Colonic mucosa (tissue), 4 donors: ENCODE measurements at places on chromosomes 6 and 20. TPM values are rescaled to one million over a fixed set of nuclear protein-coding genes. Genes with fewer than 3 reads are reported as not detected.

- DNase-seq: peak; percentile 80
- H3K27me3 ChIP-seq: peaks cover 8% of the 10 kb centered on the region
Observed at GRCh38 chr20:45470262-45470931, 844 bp downstream of the WFDC2 start.

DNA sequence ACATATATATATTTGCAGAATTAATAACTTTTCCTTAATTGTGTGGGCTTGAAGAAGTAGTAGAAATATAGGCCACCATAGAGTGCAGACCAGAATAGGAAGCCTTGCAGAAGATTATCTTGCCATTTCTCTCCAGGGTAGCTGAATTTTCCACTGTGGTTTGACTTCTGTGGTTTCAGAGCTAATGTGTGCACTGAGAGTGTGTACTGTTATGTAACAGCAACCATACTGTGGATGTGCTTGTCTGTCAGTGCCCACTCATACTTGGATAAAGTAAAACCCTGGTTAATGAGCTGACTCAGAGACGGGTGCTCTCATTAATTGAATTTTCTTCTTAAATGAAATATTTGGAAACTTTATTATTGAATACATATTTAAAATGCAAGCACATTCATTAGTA lies 57.2 kb downstream of the CEP43 start:
- no peak overlapping the region for H3K27ac ChIP-seq
- H3K4me1 ChIP-seq: no peaks in the 10 kb centered on the region
- no peaks in the 10 kb centered on the region for H3K36me3 ChIP-seq
- no peak overlapping the region for H3K4me3 ChIP-seq

- no peaks in the 10 kb centered on the region for H3K36me3 ChIP-seq
- peak; percentile 35 for DNase-seq
- H3K27ac ChIP-seq: peak within 1 kb of the TSS; percentile 83
- peaks cover 17% of the 10 kb centered on the region for H3K27me3 ChIP-seq
Observed at GRCh38 chr20:3407040-3407770, at the start of gene DNAAF9. Gene DNAAF9 (minus strand): TSS chr20:3407669. CDS start chr20:3407557, 112 bp downstream.

DNA sequence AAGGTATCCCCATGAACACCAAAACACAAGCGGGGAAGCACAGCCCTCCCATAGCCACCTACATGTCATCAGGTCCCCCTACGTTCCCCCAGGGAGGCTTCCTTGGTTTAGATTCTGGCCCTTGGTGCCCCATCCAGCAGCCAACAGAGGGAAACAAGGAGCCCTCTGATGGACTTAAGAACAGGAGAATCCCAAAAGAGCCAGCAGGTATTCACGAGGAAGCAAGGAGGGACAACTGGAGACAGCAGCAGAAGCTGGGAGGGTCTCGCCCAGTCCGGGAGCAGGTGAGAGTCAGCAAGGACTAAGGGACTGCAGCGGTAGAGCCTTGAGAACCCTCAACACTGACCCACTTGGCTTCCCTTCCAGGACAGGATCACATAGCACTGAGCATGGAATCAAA lies 58.4 kb upstream of the TOP1 start:
- H3K27me3 ChIP-seq: no peaks in the 10 kb centered on the region
- peak; percentile 15 for DNase-seq
- no peak overlapping the region for H3K27ac ChIP-seq
- H3K4me1 ChIP-seq: no peaks in the 10 kb centered on the region
- no peaks in the 10 kb centered on the region for H3K36me3 ChIP-seq
- H3K4me3 ChIP-seq: no peak overlapping the region

- H3K27ac ChIP-seq: no peak overlapping the region
- H3K4me1 ChIP-seq: no peaks in the 10 kb centered on the region
- no peak overlapping the region for H3K4me3 ChIP-seq
- H3K36me3 ChIP-seq: no peaks in the 10 kb centered on the region
- H3K27me3 ChIP-seq: no peaks in the 10 kb centered on the region
- no peak for DNase-seq
Observed at GRCh38 chr6:7410851-7411250, 21.2 kb downstream of the RIOK1 start.

DNA sequence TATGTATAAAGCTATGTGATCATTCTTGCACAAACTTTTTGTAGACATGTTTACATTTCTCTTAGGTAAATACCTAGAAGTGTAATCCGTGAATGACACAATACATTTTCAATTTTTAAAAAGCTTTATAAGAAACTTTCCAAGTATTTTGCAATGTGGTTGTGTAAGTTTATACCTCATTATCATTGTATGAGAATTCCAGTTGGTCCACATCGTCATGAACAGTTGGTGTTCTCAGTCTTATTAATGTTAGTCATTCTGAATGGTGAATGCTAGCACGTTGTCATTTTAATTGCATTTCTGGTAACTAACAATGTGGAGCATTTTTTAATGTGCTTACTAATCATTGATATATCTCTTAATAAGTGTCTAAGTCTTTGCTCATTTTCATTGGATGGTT lies 116.5 kb upstream of the F13A1 start:
- no peak overlapping the region for H3K27ac ChIP-seq
- H3K4me3 ChIP-seq: no peak overlapping the region
- no peaks in the 10 kb centered on the region for H3K27me3 ChIP-seq
- DNase-seq: no peak
- no peaks in the 10 kb centered on the region for H3K36me3 ChIP-seq
- H3K4me1 ChIP-seq: no peaks in the 10 kb centered on the region

- H3K4me1 ChIP-seq: no peaks in the 10 kb centered on the region
- no peak overlapping the region for H3K4me3 ChIP-seq
- no peaks in the 10 kb centered on the region for H3K36me3 ChIP-seq
- no peak overlapping the region for H3K27ac ChIP-seq
- no peaks in the 10 kb centered on the region for H3K27me3 ChIP-seq
Observed at GRCh38 chr6:83092756-83093399, 25.4 kb downstream of the DOP1A start.

DNA sequence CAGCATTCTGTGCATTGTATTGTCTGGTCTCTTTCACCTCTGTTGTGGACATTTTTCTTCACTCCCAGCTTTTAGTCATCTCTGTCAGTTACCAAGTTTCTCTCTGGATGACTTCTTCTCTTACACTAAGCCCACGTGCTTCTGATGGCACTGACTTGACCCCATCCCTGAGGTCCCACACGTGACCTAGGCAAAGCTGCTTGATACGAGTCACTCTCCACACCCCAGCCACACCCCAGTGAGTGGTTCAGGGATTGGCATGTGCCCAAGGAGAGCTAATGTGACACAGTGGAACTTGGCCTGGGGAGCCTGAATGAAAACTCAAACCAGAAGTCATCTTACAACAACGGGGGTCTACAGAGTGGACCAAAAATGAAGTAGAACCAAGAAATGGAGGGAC lies 32.2 kb downstream of the HTR1E start:
- no peaks in the 10 kb centered on the region for H3K27me3 ChIP-seq
- no peak overlapping the region for H3K4me3 ChIP-seq
- H3K36me3 ChIP-seq: no peaks in the 10 kb centered on the region
- H3K27ac ChIP-seq: no peak overlapping the region

DCDC2 gene
- 3.3 TPM for total RNA-seq

GRCh38 chr20:50280851-50281655 lies 90.4 kb downstream of the CEBPB start:
- H3K27ac ChIP-seq: no peak overlapping the region
- no peaks in the 10 kb centered on the region for H3K4me1 ChIP-seq
- DNase-seq: no peak
- no peak overlapping the region for H3K4me3 ChIP-seq
- no peaks in the 10 kb centered on the region for H3K36me3 ChIP-seq
- no peaks in the 10 kb centered on the region for H3K27me3 ChIP-seq

TXLNB gene
- 0.29 TPM for total RNA-seq

EEF1A2 gene
- 3.2 TPM for total RNA-seq

SLC22A2 gene
- not detected for total RNA-seq

DNA sequence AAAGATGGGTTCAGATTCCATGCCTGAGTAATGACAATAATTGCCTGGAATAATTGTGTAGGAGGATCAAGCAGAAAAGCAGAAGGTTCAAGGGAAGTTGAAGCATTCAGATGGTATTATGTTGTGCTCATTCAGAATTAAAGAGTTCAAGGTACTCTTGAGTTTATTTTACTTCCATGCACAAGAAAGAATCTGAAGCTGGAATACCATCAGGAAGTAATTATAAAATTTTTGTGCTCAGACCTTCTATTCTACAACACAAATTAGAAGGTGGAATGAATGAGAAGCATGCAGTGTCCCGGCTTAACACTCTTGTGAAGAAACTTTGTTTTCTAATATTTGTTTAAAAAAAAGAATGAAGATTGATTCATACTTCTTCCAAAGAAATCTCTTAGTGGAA lies 139.4 kb upstream of the ENPP5 start:
- no peak for DNase-seq
- H3K4me1 ChIP-seq: no peaks in the 10 kb centered on the region
- H3K4me3 ChIP-seq: no peak overlapping the region

DNA sequence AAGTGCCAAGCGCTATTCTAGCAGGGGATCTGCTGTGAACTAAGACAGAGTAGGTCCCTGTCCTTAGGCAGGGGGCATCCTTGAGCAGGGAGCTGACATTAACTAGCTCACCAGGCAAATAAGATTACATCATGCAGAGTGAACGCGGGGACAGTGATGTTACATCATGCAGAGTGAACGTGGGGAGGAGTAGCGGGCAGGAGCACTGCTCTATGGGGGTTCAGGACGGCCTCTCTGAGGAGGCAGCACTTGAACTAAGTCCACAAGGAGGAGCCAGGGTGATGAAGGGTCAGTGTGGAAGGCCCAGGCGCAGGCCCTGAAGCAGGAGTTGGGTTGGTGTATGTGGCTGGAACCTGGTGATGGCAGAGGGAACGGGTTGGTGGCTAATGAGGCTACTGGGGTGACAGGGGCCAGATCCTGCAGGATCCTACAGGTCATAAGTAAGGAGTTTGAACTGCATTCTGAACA lies 38.7 kb downstream of the KAT14 start:
- H3K36me3 ChIP-seq: no peaks in the 10 kb centered on the region
- no peaks in the 10 kb centered on the region for H3K27me3 ChIP-seq
- H3K4me1 ChIP-seq: no peaks in the 10 kb centered on the region
- no peak overlapping the region for H3K4me3 ChIP-seq
- H3K27ac ChIP-seq: no peak overlapping the region
- DNase-seq: no peak

- H3K27ac ChIP-seq: no peak overlapping the region
- H3K27me3 ChIP-seq: no peaks in the 10 kb centered on the region
- H3K4me1 ChIP-seq: no peaks in the 10 kb centered on the region
- DNase-seq: no peak
Observed at GRCh38 chr20:64152906-64153305, 11.3 kb upstream of the MYT1 start.

- DNase-seq: no peak
- no peak overlapping the region for H3K27ac ChIP-seq
- H3K36me3 ChIP-seq: peaks cover 41% of the 10 kb centered on the region
- H3K4me1 ChIP-seq: no peaks in the 10 kb centered on the region
- H3K4me3 ChIP-seq: no peak overlapping the region
- no peaks in the 10 kb centered on the region for H3K27me3 ChIP-seq
Observed at GRCh38 chr20:49228676-49229075, 9.5 kb downstream of the DDX27 start.

MYT1 gene
- total RNA-seq: 0.19 TPM

GRCh38 chr6:28884423-28885131 lies 39.2 kb downstream of the TRIM27 start:
- no peak overlapping the region for H3K4me3 ChIP-seq
- no peak overlapping the region for H3K27ac ChIP-seq
- no peaks in the 10 kb centered on the region for H3K27me3 ChIP-seq
- no peak for DNase-seq
- no peaks in the 10 kb centered on the region for H3K36me3 ChIP-seq
- H3K4me1 ChIP-seq: no peaks in the 10 kb centered on the region

DNA sequence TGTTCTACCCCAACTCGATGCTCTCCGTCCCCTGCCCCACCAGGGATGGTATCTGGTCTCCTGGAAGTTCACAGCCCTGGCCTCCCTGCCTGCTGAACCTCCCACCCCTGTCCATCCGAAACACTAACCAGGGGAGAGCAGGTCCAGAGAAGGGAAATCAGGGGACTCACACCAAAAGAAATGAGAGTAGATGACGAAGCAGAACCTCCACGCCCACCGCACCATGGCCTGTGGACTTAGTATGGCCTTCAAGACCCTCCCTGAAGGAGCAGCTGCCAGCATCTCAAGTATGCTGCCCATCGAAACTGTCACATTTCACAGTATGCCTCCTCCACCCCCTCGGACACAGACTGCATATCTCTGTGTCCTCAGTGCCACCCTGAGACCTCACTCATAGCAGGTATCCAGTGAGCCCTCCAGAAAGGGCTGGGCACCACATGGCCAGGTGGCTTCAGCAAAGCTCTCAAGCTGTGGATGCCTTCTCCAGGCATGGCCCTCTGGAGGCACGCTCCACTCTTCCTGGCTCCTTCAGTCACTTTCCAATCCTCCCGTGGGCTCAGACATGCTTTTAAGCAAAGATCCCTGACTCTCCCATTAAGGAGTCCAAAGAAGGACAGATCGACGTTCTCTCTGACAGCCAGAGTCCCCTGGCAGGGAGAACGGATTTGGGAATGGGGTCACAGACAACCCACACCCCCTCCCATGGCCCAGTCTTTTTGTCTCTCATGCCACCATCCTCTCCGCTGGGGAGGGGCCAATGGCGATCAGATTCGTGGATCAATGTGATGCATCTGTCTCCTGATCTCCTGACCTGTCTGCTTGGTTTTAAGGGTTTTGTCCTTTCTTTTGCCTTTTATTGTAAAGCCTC lies 158.4 kb downstream of the ANKRD60 start:
- H3K36me3 ChIP-seq: no peaks in the 10 kb centered on the region
- H3K4me3 ChIP-seq: no peak overlapping the region
- no peak overlapping the region for H3K27ac ChIP-seq
- H3K27me3 ChIP-seq: no peaks in the 10 kb centered on the region
- peak; percentile 6 for DNase-seq

DNA sequence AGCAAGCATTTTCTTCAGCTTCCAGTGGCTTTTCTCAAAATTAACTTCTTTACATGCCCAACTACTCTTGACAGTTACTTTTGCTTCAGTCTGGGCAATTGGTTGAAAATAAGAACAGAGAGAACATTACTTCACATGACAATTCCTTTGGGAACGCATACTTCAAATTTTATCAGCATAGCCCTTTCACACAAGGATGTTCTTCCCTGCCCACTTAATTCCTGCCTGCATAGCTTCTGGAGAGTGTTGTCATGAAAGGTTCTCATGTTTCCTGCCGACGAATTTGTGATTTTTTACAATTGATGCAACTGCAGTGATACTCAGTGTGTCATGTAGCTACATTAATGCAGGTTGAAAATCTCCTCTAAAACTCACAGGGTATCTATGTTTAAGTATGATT lies 22.0 kb upstream of the SNRNP48 start:
- no peak overlapping the region for H3K4me3 ChIP-seq
- H3K27ac ChIP-seq: no peak overlapping the region
- H3K27me3 ChIP-seq: no peaks in the 10 kb centered on the region
- H3K4me1 ChIP-seq: no peaks in the 10 kb centered on the region
- peaks cover 13% of the 10 kb centered on the region for H3K36me3 ChIP-seq

RGL2 gene
- 34.7 TPM for total RNA-seq

- no peaks in the 10 kb centered on the region for H3K27me3 ChIP-seq
- H3K4me3 ChIP-seq: no peak overlapping the region
- DNase-seq: no peak
- no peaks in the 10 kb centered on the region for H3K36me3 ChIP-seq
- H3K4me1 ChIP-seq: no peaks in the 10 kb centered on the region
- no peak overlapping the region for H3K27ac ChIP-seq
Observed at GRCh38 chr6:150894935-150895552, 29.5 kb downstream of the MTHFD1L start.
